IPS DF 6.9 (cell line): ENCODE measurements at places on chromosomes 7 and 10.
A peak's percentile ranks its signal among the peaks of the same experiment; 100 is the strongest.

- DNase-seq: no peak
Measured at GRCh38 chr7:43888993-43889945, 17.1 kb downstream of the URGCP start.

- DNase-seq: no peak
Measured at GRCh38 chr7:136555933-136556332, 312.5 kb upstream of the CHRM2 start.

- no peak for DNase-seq
Measured at GRCh38 chr7:41917-42565, 150.3 kb upstream of the FAM20C start.

- DNase-seq: no peak
Measured at GRCh38 chr10:124236816-124237215, 143.4 kb upstream of the CHST15 start.

GRCh38 chr7:68770649-68771048, 827.6 kb upstream of the AUTS2 start:
- no peak for DNase-seq

GRCh38 chr10:68096913-68097516, 12.3 kb upstream of the MYPN start:
- DNase-seq: no peak

GRCh38 chr7:108450160-108450559, 6.1 kb downstream of the NRCAM start:
- no peak for DNase-seq

GRCh38 chr10:24707445-24707844, 16.2 kb downstream of the ARHGAP21 start:
- no peak for DNase-seq

- DNase-seq: no peak
Measured at GRCh38 chr7:27897001-27897400, 157.0 kb downstream of the TAX1BP1 start.

DNA sequence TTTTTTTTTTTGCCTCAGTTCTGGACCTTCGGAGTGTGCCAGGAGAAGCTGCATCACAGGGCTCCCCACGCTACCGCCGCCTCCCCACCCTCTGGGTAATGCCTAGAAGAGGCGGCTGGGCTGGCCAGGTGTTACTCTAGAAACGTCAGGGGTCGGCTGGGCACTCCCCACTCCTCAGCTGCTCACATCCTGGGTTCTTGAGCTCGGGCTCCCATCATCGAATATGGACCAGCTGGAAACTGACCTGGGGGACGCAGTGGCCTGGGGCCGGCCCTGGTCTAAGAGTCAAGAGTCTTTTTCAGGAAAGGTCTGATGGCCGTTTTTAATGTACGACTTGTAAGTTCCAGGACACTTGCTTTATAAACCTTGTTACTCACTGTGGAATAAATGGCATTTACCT, 326.5 kb downstream of the WDR37 start:
- no peak for DNase-seq

- no peak for DNase-seq
Measured at GRCh38 chr7:33497051-33497450, 367.7 kb downstream of the BBS9 start.

GRCh38 chr10:30373596-30374327, 24.7 kb upstream of the MTPAP start:
- no peak for DNase-seq

- no peak for DNase-seq
Measured at GRCh38 chr10:110404413-110404812, 93.3 kb upstream of the DUSP5 start.

DNA sequence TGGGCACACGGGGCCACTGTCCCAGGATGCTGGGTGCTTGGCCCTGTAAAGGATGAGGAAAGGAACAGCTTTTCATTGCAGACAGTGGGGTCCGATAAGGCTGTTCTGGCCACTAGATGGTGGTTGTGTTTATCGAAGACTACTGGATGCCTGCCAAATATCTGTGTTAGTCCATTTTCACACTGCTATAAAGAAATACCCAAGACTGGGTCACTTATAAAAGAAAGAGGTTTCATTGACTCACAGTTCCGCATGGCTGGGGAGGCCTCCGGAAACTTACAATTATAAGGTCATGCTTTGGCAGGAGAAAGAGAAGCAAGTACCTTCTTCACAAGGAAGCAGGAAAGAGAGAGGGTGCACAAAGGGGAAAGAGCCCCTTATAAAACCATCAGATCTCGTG, 32.2 kb upstream of the GARS1 start:
- DNase-seq: no peak

GRCh38 chr10:118710487-118710886, 44.3 kb downstream of the CACUL1 start:
- DNase-seq: no peak

DNA sequence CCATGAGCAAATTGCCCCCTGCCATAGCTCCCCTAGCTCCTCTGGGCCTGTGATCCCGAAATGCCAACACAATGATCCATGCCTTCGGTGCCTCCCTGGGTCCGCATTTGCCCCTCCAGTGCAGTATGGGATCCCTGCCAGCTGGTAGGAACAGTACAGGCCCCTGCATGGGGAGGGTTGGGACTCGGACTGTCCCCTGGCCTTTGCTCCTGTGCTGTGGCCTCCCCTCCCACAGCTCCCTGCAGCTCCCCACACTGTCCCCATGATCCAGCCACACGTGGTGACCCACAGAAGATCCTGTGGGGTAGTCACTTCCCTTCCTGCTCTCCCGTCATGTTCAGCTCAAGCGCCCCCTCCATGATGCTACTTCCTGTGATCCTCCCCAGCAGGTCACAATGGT, 140.3 kb downstream of the MAPK8 start:
- DNase-seq: no peak

- no peak for DNase-seq
Measured at GRCh38 chr10:102988404-102989314, 70.6 kb downstream of the CNNM2 start.

- no peak for DNase-seq
Measured at GRCh38 chr10:137606-138005, 2.4 kb downstream of the ZMYND11 start.

DNA sequence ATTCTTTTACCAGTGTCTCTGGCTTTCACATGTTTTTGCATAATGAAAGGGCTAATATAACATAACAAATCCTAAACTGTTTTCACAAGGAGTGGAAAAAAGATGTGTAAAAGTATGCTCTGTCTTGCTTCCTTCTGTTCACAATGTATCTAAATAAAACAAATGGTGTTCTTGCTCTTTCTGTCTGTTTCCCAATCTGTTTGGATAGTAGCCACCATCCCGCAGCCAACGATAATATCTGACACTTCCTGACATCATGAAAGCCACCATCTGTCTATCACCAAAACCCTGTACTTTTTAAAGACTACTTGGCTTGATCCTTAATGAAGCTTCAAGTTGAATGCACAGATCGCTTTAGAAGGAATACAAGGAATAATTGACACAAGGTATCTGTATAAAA, 246.2 kb downstream of the ETV1 start:
- no peak for DNase-seq

GRCh38 chr7:135855846-135856245, 107.2 kb upstream of the FAM180A start:
- DNase-seq: peak; percentile 9

- no peak for DNase-seq
Measured at GRCh38 chr7:100476101-100476780, 2.8 kb downstream of the TSC22D4 start.

- DNase-seq: no peak
Measured at GRCh38 chr10:80529604-80530003, 8.1 kb upstream of the SH2D4B start.

DNA sequence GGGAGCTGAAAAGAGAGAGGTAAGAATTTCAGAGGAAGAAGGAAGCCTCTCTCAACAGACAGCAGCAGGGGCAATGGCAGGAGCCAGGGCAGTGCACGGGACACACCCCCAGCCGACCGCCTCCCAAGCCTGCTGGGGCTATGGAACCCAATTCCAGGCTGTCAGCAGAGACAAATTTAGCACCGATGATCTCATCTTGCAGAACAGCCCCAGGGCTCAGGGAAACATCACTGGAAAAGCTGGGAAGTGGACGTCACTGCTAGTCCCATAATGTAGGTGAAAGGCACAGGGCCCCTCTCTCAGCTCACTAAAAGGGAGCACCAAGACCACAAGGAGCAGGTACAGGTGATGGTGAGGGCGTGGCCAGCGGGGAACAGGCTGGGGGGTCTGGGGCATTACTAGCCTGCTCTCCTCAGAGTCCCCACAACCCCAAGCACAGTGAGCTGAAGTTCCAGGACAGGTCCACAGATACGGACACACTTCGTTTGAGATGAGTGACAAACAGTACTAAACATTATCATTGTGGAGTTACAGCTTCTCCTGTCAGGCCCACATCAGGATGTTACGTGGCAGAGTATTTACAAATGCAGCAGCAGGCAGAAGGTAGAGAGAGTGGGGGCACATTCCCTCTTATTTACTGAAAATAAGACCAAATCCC, 103.7 kb downstream of the PLXNA4 start:
- DNase-seq: no peak

GRCh38 chr7:149199234-149199995, 4.1 kb downstream of the ZNF282 start:
- DNase-seq: no peak

GRCh38 chr7:73701357-73701995, 18.0 kb downstream of the STX1A start:
- peak; percentile 83 for DNase-seq

GRCh38 chr7:120783721-120784120, 74.2 kb downstream of the TSPAN12 start:
- DNase-seq: no peak

DNA sequence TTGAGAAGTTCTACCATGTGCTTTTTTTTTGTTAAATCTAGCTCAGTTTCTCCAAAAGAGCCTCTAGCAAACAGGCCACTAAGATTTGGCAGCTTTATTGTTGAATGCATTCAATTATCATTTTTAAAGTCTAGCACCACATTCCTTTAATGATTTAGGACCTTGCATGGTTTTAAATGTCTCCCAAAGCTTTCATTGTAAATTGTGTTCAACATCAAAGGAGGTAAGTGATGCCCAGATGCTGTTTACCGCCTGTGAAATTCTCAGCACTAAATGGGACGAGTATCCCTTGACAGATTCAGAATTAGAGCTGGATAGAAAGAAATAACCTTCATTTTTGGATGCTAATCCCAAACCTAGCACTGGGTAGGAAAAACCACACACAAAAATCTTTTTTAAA, 112.1 kb upstream of the FAM204A start:
- DNase-seq: no peak

- DNase-seq: no peak
Measured at GRCh38 chr10:77921395-77921794, 5.2 kb downstream of the DLG5 start.

DNA sequence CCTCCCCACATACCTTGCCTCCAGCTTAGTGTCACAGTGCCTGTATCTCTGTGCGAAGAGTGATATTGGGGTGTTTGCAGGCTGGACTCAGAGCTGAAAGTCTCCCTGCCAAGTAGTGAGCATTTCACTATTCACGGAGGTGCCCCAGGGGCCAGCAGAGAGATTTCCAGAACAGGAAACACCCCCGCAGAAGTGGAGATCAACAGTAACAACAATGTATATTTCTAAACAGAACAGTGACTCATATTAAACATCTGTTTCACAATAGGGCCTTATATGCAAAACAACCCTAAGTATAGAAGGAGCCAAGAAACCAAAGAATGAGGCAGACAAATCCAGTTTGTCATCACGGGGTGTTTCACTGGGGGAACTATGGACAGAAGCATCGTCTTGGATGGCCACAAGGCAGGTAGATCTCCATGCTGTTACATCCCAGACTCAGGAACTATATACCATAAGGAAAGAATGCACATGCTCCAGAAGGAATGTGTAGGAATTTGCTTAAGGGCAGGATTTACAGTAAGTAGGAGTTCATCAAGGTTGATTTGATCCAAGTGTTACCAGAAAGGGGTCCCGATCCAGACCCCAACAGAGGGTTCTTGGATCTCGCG, 29.3 kb upstream of the CCL24 start:
- DNase-seq: no peak

DNA sequence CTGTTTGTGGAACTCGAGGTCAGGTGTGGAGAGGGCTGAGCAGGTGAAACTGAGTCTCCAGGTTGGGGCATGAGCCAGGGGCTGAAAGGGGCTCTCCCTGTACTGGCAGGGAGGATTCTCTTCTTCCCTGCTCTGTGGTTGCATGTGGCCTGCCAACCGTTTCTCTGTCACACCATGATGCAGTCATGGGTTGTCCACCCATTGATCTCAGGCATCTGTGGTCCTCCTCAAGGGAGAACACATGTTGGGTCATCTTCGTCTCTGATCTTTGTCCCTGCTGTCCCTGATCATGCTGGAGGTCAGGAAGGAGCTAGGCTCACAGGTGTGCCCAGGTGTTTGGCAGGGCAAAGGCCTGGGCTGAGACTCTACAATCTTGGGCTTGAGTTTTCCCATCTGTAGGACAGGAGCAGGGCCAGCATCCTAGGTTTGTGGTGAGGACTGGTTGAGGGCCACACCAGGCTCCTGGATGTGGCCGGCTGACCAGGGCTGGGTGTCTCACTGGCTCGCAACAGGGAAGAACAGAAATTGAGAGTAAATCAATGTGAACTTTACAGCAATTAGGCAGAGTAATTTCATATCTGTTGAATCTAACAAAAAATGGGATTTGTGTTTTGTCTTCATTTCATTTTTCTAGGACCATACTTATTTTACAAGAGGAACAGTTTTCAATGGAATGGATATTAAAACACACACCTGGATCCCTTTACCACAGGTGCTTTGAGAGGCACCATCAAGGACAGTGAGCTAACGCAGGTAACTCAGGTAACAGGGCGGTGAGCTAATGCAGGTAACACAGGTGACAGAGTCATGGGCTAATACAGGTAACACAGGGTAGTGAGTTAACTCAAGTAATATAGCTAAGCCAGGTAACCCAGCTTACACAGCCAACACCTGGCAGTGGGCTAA, 58.5 kb upstream of the IGFBP3 start:
- no peak for DNase-seq

- DNase-seq: no peak
Measured at GRCh38 chr7:2837496-2837895, 6.6 kb downstream of the GNA12 start.

- no peak for DNase-seq
Measured at GRCh38 chr7:17329440-17329839, 31.0 kb downstream of the AHR start.

GRCh38 chr10:122565766-122566206, 5.2 kb downstream of the DMBT1 start:
- DNase-seq: peak; percentile 63

DNA sequence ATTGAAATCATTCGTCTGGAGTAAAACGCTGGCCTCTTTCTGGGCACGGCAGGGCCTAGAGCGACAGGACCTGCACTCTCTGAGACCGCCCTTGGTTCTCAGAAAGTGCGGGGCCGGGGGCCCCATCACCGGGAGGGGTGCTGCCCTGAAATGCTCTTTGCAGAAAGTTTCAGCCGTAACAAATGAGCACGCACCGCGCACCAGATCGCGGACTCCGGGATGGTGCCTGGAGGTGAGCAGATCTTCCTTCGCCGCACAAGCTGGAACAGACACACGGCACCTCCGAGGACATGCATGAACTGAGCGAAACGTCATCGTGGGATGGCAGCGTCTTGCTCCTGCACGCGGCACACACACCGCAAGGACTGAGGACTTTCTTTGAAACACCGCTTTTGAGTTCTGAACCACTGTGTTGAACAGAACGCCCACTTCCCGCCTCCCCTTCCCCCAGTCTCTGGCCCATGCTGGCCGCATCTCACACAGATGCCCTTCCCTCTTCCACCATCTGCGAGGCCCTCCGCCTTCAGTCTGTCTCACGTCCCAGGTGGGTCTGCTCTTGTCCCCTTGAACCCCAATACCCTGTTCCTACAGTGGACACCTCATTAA, 538.7 kb upstream of the MGMT start:
- no peak for DNase-seq

- DNase-seq: no peak
Measured at GRCh38 chr10:14749070-14749809, 25.5 kb downstream of the FAM107B start.
